NCI-H1417 (cell line): ENCODE measurements at places on chromosomes 3 and 15.

DNA sequence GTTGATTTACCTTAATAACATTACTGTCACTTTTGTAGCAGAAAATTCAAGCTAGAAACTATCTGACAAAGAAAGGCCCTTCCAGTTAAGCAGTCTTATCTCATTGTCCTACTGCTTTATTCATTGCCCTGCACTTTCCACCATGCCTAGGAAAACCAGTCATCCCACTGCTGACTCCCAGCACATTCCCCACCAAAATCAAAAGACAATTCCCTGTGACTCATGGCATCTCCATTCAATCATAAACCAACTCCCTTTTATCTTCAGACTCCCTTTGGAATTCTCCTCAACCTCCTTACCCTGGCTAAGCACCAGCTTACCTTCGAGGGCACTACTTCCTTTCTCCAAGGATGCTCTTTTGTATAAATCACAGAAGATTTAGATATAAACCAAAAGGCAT, 184.3 kb downstream of the PLCH1 start:
- no peak for DNase-seq

DNA sequence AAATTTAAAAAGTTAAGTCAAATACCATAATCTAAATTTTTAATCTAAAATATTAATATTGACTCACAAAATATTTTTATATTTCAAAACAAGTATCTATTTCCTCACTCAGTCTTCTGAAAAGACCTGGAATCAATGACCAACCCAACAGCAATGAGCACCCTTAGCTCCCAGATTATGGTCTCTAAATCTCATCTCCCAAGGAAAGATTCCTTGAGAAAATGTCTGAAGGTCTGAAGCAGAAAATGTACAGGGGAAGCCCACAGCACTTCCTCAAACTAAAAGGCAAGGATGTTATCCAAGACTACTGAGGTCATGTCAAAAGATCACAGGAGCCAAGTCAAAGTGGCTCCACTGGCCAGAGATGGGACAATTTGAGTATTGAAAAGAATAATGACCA, 51.0 kb upstream of the SLCO2A1 start:
- DNase-seq = no peak

DNA sequence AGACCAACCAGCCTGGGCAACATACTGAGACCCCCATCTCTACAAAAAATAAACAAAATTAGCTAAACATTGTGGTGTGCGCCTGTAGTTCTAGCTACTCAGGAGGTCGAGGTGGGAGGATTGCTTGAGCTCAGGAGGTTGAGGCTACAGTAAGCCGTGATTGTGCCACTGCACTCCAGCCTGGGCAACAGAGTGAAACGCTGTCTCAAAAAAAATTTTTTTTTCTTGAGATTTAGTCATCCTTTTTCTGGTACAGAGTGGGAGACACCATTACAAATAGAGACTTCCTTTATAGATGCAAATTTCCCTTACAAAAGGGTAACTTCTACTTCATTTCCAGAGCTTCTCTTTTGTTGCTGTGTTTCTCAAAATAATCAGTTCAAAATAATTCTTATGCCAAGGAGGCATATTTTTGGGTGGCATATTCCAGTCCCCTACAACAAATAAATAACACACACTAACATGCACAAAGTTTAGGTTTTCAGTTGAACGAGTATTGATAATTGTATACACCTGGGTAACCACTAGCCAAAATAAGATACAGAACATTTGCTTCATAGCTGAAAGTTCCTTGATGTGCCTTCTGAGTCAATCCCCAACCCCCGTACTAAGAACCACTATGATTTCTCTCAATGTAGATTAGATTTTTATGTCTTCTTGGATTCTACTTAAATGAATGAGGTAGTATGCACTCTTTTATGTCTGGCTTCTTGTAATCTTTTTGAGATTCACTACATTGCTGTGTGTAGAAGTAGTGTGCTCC, 248.9 kb upstream of the PROK2 start:
- no peak for DNase-seq

GRCh38 chr3:131174752-131175151, 148.1 kb downstream of the NEK11 start:
- DNase-seq = no peak

DNA sequence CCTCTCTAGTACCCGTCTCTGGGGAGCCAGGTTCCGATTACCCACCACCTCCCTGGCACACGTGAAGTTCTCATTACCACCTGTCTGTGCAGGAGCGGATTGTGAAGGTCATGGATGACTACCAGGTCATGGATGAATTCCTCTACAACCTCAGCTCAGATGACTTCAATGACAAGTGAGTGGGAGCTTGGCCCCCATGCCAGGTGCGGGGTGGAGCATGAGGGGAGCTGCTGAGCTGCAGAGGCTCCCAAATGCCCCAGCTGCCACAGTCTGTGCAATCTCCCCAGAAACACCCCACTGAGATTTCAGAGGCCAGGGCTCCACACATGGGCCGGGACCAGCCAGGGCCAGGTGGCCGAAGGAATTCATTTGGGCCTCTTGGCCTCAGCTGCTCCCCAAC, 34.3 kb downstream of the DNAH1 start:
- no peak for DNase-seq

DNA sequence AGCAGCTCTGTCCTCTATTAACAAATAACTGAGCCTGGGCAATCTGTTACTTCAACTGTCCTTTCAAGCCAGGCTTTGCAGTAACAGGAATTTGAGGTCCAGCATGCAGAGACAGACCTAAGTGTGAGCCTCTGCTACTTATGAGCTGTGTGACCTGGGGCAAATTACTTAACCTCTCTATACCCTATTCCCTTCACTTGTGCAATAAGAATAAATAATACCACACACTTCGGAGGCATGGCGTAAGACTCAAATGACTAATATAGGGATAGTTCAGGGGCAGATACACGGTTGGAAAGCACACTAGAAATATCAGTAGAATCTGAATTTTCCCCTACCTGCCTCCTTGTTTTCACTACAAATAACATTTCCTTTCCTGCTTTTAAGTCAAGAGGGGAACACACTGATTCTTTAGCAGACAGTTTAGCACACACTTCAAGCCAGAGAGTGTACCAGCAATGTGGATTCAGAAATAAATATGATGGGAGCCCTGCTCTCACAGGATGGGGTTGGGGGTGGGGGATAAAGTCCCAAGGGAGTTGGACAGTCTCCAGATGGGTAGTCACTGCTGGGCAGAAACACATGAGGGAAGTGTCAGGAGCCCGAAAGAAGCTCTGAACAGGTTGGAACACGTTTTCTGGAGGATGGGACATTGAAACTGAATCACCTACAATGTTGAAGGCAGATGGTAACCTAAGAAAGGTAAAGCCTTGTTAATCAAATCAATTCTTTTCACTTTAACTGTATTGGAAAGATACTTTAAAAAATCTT, 61.8 kb upstream of the RBP1 start:
- peak; percentile 49 for DNase-seq

DNA sequence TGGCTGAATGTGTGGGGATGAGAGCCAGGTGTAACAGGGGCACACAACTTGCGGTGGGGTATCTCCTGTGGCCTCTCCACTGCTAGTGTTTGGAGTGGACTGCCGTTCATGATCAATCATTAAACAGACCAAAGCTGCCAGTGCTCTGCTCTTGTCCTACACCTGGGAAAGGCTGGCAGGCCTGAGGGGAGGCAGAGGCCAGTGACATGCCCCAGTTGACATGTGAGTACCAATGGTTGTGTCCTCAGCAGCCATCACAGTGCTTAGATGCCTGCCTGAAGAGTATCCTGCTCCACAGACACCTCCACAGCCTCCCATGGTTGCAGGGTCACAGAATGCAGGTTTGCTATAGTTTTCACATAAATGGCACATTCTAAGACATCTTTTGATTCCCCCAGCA, 348.4 kb downstream of the EPHB1 start:
- no peak for DNase-seq

GRCh38 chr3:105162448-105162847, 204.3 kb upstream of the ALCAM start:
- DNase-seq = no peak

GRCh38 chr3:61665121-61665520, 103.8 kb downstream of the PTPRG start:
- no peak for DNase-seq

DNA sequence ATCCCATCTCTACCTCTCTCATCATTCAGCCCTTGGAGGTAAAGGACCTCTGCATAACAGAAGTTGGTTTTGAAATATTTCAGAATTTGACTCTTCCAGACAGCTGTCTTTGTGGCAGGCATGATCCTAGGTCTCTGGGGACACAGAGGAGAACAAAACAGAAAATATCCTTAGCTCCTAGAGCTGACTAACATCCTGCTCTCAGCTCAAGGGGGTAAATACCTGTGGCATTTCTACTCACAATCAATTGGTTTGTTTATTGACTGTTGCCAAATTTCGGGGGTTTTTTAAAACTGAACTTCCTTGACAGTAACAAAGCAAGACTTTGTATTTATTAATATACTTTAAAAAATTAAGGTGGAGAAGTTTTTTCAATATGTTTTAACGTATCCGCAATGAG, 78.8 kb downstream of the EOMES start:
- no peak for DNase-seq

DNA sequence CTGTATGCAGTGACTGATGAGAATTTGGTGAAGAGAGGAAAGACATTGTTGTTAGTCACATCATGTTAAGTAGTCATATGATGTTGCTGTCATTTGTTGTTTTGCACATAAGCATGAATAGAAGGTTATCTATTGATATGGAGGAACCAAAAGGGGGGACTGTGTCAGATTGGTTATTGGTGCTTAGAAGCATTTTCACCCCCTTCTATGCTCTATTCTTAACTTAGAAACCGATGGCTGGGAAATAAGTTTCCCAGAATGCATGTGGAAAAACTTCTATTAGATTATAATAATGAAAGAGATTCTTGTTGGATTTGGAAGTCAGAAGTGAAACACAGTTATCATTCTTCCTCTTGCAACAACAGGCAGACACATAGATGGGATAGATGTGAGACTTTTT, 33.2 kb upstream of the CADM2 start:
- DNase-seq = no peak

DNA sequence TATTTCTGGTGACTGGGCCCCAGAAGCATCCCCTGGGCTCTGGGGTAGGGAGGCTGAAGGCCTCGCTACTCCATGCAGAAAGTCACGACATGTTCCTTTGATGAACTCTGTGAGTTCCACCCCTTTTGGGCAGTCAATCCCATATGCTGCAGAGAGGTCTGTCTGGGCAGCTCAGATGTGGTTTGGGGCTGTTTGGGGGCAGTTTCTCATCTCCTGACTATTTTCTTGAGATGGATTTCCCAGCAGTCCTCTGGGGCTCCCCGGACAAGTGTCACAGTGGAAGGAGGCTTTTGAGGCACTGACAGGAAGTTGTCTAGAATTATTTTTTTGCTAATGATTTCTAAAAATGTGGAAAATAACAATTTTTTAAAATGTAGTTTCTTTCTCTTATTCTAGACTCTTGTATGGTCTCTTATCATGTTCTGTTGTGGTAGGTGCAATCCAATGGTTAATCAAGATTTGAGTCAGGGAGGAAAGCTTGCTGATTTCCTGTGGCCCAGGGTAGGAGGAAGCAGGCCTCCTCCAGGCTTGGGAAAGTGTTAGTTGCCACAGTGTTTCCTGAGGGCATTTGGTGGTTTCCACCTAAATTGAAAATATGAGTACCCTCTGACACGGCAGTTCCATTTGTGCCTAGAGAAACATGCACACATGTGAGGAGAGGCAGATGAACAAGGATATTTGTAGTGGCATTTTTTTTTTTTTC, 19.9 kb upstream of the TATDN2 start:
- no peak for DNase-seq

- no peak for DNase-seq
Observed at GRCh38 chr15:81000144-81000623, 539 bp upstream of the TLNRD1 start.

DNA sequence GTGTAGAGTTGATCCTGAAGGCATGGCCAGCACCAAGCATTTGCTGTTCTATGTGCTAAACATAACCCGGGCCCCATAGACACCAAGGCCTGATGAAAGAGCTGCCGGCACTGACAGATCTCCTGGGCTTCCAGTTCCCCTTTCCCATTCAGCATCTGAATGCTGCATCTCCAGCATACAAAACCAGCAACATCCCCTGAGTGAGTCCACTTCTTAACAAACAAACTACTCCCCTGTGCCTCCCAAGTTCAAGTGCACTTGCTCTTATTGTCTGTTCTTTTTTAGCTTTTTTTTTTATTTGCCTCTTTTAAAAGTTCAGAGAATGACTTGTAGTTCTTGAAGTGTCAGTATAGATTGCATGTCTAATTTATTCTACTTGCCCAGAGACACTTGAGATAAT, 156.0 kb downstream of the EDEM1 start:
- DNase-seq = peak; percentile 73

GRCh38 chr3:53044711-53045517, 959 bp downstream of the SFMBT1 start:
- DNase-seq = peak; percentile 59

DNA sequence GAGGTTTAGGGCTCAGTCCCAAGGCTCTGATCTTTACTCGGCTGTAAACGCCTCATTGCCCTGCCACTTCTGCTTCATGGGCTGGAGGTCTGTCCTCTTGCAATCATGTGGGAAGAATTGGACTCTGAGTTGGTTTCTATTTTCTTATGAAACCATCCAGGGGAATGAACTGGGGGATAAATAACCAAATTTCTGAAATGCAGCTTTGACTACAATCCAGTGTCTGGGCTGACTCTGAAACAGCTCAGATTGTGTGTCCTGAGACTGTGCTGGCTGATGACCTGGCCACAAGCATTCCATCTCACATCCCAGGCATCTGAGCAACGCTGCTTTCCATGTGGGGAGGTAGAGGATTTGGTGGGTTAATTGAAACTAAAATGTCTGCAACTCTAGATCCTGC, 71.0 kb upstream of the GALNT15 start:
- DNase-seq = no peak

GRCh38 chr15:60735559-60736047, 256.7 kb upstream of the ICE2 start:
- no peak for DNase-seq

DNA sequence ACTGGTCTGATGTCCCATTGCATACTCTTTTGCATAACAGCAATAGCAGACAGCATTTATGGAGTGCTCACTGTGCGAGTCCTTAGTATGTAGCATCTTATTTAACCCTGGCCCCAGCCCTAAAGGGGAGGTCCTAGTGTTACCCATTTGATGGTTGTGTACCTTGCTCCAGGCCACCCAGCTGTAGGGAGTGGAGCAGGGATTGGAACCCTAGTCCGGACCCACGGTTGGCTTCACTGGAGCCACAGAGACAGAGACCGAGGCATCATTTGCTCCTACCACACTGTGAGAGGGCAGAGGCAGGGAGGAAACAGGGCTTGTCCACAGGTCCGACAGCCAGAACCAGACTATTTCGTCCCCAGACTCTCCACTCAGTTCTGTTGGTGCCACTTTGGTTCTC, 16.0 kb upstream of the TSEN2 start:
- no peak for DNase-seq

- DNase-seq = peak; percentile 30
Observed at GRCh38 chr3:54671511-54671910, 256.3 kb downstream of the LRTM1 start.
